ENCODE measurements at places on chromosomes 2 and 18.

GRCh38 chr2:52570716-52571115 is 1196.9 kb upstream of the CHAC2 start:
- no peak for DNase-seq

DNA sequence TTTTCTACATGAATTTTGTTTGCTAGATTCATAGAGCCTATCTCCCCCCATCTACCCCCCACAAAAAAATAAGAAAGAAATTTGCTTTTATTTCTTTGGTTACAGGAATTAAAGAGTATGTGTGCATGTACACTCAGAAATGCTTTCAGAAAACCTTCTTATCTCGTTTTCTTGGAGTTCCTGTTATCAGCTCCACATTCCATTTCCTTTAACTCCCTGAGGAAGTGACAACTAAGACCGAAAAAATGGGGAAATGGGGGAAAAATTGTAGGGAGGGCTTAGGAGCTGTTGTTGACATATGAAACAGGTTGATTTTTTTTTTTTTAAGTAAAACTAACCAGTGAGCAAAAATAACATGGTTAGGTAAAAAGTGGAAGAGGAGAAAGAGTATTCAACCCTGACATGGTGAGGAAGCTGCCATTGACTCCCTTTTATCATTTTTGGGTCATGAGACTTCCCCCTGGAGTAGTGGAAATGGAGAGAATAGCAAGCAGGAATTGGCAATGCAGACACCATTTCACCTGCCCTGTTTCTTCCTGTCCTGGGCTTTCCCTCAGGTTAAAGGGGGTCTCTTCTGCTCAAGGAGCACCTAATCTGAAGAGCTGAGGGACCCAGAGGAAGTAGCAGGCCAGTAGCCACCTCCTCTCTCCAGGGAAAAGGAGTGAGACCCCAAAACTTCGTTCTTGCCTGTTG is 93.5 kb downstream of the OSBPL6 start:
- no peak for DNase-seq

- no peak for DNase-seq
Observed at GRCh38 chr2:127165539-127165935, 54.6 kb downstream of the CYP27C1 start.

- DNase-seq, result no peak
Observed at GRCh38 chr18:36179562-36180355, 7.5 kb upstream of the MOCOS start.

- DNase-seq, result no peak
Observed at GRCh38 chr18:47981320-47981719, 50.9 kb upstream of the SMAD2 start.

DNA sequence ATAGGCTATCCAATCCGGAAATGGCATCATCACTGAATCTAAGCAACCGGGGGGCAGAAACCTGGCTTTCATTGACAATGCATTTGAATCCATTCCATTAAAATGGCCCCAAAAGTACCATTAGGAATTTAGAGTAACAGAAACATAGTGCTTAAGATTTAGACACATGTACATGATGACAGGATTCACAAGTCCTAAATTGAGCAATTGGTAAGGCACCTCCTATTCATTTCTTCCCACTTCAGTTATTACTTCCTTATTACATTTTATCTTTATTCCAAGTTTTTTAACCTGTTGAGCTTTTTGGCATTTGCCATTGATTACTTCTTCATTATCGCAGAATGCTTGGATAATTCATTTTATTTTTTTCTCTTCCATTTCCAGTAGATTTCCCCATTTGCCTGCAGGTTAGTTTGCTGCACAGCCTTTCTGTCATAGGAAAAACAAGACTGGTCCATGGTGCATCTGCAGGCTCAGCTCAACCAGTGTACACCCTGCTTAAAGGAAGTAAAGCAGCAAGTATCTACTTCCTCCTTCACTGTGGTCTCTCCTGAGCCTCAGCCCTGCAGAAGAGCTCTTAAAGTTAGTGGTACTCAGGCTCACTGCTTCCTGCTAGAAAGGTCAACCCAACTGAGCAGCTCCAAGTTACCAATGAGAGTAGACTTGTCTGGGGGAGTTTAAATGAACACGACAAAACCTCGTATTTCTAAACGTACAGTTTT is 89.2 kb downstream of the DOCK10 start:
- no peak for DNase-seq

DNA sequence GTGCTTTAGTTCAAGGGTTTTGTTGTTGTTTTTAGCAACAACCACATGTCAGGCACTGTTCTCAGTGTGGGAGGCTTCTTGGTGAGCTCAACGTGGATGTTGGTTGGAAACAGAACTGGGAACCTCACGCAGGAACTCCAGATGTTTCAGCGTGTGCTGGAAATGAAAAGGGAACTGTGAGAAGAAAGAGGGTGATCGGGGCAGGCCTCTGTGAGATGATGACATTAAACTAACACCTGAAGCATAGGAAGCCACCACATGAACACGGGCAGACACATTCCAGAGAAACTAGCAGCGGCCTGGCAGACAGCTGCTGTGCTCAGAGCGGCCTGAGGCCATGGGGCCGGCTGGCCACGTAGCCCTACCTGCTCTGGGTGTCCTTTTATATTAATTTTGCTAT is 66.4 kb downstream of the COA5 start:
- no peak for DNase-seq

- DNase-seq, result no peak
Observed at GRCh38 chr2:121483021-121483420, 47.7 kb upstream of the RNU4ATAC start.

- no peak for DNase-seq
Observed at GRCh38 chr2:126482582-126483464, 173.1 kb upstream of the GYPC start.

GRCh38 chr2:236720974-236721540 is 151.4 kb downstream of the ACKR3 start:
- DNase-seq, result no peak

- DNase-seq, result no peak
Observed at GRCh38 chr18:68666381-68666780, 48.5 kb downstream of the TMX3 start.

DNA sequence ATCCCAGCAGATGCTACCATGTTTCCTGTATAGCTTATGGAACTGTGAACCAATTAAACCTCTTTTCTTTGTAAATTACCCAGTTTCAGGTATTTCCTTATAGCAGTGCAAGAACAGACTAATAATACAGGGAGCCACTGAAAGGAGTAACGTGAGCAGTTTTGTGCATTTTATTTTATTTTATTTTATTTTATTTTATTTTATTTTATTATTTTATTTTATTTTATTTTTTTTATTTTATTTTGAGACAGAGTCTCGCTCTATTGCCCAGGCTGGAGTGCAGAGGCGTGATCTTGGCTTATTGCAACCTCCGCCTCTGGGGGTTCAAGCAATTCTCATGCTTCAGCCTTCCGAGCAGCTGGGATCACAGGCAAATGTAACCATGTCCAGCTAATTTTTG is 156.3 kb upstream of the MSH6 start:
- DNase-seq, result no peak

DNA sequence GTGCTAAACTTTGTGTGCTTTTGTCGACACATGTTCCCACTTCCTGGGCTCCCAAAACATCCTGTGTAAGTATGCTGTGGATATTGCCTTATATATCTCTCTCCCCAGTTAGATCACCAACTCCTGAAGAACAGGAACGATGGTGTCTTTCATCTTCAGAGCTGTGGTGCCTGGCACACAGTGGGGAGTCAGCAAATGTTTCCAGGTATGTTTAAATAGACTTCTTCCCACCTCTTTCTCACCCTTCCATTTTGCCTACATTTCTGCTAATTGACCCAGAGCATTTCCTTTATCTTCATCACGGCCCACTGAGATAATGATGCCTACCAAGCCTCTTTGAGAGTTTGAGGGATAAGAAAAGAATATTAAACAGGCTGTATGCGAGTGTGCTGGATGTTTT is 60.7 kb downstream of the RND3 start:
- no peak for DNase-seq

DNA sequence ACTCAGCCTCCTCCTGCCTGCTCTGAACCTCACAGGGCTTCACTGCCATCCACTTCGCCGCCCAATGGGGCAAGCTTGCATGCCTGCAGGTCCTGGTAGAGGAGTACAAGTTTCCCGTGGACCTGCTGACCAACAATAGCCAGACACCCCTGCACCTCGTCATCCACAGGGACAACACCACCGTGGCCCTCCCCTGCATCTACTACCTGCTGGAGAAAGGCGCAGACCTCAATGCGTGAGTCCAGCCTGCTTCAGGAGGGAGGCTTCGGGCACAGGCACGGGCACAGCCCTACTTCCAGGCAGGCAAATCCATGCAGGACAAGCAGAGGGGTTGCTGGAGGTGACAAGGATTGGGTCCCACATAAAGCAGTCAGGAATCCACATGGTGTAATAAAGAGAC is 1.2 kb downstream of the ANKRD53 start:
- no peak for DNase-seq

All from right renal pelvis (tissue), 4 donors.